ENCODE measurements at places on chromosomes 13 and 19.

GRCh38 chr13:31049833-31050232 is 111.9 kb downstream of the HSPH1 start:
- no peak for DNase-seq

GRCh38 chr19:15488489-15489226 is 9.4 kb upstream of the PGLYRP2 start:
- DNase-seq, result peak; percentile 21

- peak; percentile 64 for DNase-seq
Observed at GRCh38 chr19:18814063-18814462, 17.7 kb upstream of the UPF1 start.

DNA sequence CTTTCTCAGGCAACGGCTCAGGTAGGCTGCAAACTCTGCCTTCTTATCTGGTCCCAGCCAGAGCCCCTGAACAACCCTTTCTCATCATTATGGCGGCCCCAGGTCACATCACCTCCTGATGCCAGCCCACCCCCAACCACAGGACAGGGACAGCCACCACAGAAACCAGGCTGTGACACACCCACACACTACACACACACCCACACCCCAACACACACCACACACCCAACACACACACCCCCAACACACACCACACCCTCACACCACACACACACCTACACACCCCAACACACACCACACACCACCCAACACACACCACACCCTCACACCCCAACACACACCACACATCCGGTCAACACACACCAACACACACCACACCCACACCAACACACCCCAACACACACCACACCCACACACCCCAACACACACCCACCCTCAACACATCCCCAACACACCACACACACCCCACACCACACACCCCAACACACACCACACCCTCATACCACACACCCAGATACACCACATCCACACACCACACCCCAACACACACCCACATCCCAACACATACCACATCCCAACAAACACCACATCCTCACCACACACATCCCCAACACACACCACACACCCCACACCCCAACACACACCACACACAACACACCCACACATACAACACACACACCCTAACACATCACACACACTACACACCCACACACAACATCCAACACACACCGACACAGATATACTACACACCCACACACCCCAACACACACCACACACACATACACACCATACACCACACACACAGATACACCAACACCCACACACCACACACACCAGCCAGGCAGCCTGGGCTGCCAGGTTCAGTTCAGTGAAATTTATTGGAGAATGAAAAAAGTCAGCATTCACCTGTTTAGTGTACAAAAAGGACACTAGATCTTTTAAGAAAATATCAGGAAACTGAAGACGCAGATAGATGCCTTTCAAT is 4.2 kb upstream of the ISYNA1 start:
- DNase-seq, result no peak

DNA sequence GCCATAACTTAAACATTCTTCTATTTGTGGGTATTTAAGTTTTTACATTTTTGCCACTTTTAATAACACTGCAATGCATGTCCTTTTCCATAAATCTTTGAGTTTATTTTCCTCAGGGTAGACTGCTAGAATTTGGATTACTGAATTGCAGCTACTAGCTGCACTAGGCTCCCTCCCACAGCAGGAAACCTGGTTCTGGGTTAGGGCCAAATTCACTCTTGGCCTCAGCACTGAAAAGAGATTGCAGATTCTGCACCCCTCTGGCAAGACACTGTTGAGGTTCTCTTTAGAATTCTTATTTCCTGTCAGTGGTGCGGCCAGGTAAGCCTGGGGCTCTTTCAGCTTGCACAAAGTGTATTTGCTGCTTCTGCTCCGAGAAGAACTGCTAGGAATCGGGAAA is 155.7 kb downstream of the ENOX1 start:
- no peak for DNase-seq

GRCh38 chr13:97139691-97140090 is 82.4 kb upstream of the MBNL2 start:
- DNase-seq, result no peak

GRCh38 chr19:55468054-55468393 is 3.5 kb upstream of the C19orf85 start:
- DNase-seq, result no peak
